ENCODE measurements at places on chromosomes 1 and 21.

DNA sequence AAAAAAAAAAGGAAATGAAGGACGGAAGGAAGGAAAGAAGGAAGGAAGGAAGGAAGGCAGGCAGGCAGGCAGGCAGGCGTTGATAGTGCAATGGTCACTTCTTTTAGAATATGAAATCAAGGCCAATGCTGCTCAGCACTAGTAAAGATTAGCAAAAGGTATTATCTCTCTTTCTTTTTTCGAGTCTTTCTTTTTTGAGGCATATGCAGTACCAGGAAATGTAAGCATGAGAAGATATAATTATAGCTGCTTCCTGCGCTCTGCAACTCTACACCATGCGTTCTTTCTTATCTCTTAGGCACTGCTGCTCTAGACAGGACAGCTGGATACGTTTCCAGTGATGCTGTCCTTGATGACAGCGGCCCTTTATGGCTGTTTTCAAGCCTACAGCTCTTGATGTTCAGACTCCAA lies 1512.5 kb upstream of the B3GALT2 start:
- DNase-seq, result no peak

- no peak for DNase-seq
These were observed 778 bp downstream of the EVI5 start for GRCh38 chr1:92784021-92784638.

DNA sequence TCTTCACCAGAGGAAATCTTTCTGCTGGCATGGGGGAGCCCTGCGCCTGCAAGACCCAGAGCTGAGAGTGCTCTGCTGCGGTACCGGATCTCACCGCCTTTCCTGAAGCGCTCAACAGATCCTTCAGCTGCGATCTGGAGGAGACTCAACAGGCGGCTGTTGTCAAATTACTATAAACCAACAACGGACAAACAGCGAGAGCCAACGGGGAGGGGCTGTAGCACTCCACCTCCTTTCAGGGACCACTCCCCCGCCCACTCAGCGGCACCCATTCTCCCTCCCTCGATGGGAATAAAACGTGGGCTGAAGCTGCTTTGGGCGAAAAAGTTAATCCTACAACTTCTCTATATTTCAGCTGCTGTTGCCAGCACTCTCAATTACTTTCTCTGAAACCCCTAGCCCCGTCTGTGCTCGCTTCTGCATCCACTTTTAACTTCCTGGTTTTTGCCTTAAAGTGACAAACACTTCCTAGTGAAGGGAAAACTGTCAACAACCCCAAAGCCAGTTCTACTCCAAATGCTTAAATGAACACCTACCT lies at the start of gene FMO5:
FMO5 (minus strand) TSS at position 147 of the 538 bp plus-strand sequence. CDS start 310 bp downstream, outside the sequence.
- no peak for DNase-seq

DNA sequence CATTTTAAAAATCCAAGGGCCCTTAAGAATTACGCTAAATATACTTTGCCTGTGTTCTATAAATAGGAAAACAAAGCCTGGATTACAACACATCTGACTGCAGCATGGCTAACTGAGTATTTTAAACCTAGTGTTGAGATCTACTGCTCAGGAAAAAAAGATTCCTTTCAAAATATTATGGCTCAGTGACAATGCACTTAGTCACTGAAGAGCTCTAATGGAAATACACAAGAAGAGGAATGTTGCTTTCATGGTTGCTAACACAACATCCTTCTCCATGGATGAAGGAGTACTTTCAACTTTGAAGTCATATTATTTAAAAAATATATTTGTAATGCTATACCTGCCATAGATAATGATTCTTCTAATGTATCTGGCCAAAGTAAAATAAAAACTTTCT lies 248.3 kb upstream of the NEGR1 start:
- DNase-seq, result no peak

- DNase-seq, result no peak
These were observed 81.0 kb upstream of the SGIP1 start for GRCh38 chr1:66452982-66453381.

DNA sequence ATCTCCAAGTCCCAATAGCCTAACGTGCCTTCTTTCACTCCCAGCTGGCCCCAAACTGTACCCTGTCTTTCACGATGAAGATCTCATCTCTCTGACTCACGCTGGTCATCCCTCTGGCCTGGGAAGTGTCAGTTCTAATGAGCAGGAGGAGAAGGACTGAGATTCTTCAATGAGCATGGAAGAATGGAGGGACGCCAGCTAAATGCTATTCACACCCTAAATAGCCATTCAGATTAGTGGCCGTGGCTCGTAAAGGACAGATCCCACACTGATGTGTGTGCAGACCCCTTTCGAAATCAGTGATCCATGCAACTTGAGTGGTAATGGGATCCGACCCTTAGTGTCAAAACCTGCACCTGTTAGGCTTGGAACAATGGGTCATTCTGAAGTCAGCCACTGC lies 75.9 kb upstream of the SMYD2 start:
- DNase-seq, result no peak

DNA sequence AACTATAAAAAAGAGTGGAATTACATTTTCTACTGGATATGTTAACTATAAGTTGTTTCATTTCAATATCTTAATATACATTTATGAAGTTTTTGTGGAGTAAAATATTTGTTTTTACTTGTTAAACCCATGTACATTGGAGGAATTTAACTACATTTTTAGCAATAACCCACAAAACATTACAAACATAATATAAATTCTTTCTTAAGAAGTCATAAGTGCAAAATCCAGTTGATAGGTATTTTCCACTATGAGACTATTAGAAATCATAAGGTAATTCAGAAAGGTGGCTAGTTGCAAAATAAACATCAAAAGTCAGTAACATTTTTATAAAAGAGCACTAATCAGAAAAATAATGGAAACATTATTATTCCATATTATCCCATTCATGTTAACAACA lies 73.9 kb upstream of the RRP15 start:
- no peak for DNase-seq

- no peak for DNase-seq
These were observed 126.6 kb upstream of the IFFO2 start for GRCh38 chr1:19083081-19083480.

DNA sequence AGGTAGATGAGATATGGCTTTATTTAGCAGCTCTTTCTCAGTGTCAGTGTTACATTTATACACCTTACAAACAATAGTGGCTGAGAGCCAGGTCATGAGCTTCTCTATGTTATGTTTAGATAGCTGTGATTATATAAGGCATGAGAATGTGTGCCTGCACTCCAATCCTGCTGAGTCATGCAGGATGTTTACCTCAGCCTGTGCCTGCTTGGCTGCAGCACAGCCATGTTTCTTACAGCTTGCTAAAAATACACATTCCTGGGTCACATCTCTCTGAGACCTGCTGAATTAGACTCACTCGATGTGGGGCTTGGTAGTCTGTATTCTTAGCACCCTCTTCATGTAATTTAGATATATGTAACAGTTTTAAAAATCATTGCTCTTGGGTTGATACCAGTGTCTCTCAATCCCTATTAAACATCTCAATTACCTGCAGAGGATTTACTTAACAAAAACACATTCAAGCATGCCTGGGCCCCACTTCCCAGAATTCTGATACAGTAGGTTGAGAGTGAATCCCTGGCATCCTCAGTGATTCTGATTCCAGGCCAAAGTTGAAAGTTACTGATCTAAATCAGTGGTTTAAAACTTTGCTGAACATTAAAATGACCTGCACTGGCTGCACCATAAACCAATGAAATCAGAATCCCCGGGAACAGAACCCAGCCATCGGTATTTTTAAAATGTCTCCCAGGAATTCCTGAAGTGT lies 107.5 kb downstream of the GDAP2 start:
- DNase-seq, result no peak

DNA sequence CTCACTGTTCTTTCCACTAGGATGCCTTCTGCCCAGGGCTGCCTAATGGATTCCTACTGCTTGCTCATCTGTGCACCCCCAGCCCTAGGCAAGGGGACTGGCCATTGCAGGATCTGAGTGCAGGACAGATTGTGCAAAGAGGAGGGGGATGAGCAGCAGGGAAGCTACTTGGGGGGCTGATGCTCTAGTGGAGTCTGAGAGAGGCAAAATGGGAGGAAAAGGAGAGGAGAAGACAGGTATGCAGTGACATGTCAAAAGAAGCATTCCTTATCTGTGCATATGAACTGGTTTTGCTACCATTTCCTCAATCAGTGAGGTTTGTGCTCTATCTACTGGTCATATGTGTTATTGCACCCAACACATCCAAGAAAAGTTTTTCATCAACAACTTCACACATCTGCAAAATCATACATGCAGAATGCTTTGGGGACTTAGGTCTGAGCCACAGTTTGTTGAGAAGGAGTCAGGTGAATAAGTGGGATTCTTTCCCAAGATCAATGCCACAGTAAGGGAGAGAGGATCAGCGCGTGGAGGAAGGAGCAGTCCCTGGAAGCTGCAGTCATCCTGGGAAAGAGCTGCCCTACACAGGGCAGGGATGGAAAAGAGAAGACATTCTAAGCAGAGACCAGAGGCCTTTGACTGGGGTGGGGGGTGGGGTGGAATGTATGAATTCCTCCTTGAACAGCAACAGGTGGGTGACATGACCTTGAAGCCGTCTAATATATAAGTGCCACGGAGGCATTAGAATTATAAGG lies 14.4 kb downstream of the SLC5A9 start:
- DNase-seq, result no peak

DNA sequence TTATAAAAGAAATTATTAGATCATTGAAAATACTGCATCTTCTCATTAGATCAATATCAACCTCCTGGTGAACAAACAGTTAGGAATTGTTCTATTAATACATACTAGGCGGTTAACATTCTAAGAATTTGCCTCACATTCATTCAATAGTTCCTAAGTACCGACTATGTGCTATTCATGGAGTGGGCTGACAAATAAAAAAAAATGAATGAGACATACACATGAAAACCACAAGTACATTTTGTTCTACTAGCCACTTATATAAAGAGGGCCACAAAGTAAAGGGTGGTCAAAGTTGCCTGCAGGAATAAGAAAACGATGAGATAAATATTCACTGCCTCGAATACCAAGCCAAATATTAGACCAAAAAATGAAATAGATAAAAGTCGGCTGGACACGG lies 294.4 kb downstream of the SDCCAG8 start:
- DNase-seq, result no peak
